Endothelial cell (in vitro differentiated cells): ENCODE measurements at places on chromosomes 2 and 18. TPM values are rescaled to one million over a fixed set of nuclear protein-coding genes. Genes with fewer than 3 reads are reported as not detected.

- peaks cover 4% of the 10 kb centered on the region for H3K27me3 ChIP-seq
- peaks cover 39% of the 10 kb centered on the region for H3K4me1 ChIP-seq
- H3K27ac ChIP-seq, result no peak overlapping the region
- DNase-seq, result no peak
- no peak overlapping the region for H3K4me3 ChIP-seq
Measured at GRCh38 chr2:152497481-152498052, 162.6 kb downstream of the FMNL2 start.

- no peak for DNase-seq
- no peak overlapping the region for H3K4me3 ChIP-seq
- H3K4me1 ChIP-seq, result peaks cover 38% of the 10 kb centered on the region
- H3K27ac ChIP-seq, result no peak overlapping the region
Measured at GRCh38 chr18:36181441-36181840, 5.9 kb upstream of the MOCOS start.

- no peak for DNase-seq
- no peaks in the 10 kb centered on the region for H3K27me3 ChIP-seq
- no peaks in the 10 kb centered on the region for H3K4me1 ChIP-seq
- H3K4me3 ChIP-seq, result no peak overlapping the region
- no peaks in the 10 kb centered on the region for H3K36me3 ChIP-seq
- H3K27ac ChIP-seq, result no peak overlapping the region
Measured at GRCh38 chr2:47239119-47239969, 84.2 kb upstream of the STPG4 start.

- no peak for DNase-seq
- peaks cover 6% of the 10 kb centered on the region for H3K27me3 ChIP-seq
- H3K4me3 ChIP-seq, result no peak overlapping the region
- no peaks in the 10 kb centered on the region for H3K36me3 ChIP-seq
- no peak overlapping the region for H3K27ac ChIP-seq
- peaks cover 5% of the 10 kb centered on the region for H3K4me1 ChIP-seq
Measured at GRCh38 chr2:226766352-226767055, 33.1 kb downstream of the IRS1 start.

DNA sequence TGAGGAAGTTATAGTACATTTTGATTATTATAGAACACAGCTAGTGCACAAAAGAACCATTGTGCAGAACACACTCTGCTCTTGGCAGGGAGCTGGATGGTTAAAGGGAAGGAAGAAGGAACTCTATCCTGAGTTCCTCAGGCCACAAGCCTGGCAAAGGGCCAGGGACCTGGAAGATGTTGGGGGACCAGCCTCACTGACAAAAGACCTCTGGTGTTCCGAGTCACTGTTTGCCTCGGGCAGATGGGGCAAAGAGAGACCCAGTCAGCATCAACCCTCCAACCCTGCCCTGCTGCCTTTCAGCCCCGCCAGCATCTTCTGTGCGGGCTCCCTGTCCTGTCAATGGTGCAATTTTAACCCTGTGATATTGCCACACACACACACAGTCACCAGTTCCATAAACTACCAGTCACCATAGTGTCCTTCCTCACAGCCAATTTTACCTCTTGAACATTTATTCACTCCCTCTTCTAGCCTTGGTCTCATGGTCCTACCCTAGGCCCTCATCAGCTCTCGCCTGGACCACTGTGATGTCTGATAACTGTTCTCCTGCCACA, 21.9 kb downstream of the NEMP2 start:
- H3K4me1 ChIP-seq, result no peaks in the 10 kb centered on the region
- no peak overlapping the region for H3K4me3 ChIP-seq
- no peak for DNase-seq
- H3K27me3 ChIP-seq, result peaks cover 3% of the 10 kb centered on the region
- H3K36me3 ChIP-seq, result no peaks in the 10 kb centered on the region

DNA sequence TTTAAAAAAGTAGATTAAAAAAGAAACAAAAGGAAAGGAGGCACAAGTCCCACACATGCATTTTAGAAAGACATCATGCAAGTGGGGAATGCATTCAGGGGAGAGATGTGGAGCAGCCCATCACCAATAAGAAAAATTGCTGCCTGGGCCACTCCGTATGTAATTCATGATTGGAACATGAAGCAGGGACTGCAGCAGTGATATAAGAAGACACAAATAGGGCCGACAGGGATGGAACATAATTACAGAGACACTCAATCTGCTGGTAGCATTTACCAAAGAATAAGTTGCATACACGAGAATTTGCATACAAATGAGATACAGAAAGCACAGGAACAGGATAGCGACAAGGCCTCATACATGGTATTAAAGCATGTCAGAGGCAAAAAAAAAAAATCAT, 6.5 kb upstream of the AFF3 start:
- H3K4me1 ChIP-seq, result no peaks in the 10 kb centered on the region
- H3K27me3 ChIP-seq, result peaks cover 5% of the 10 kb centered on the region
- no peaks in the 10 kb centered on the region for H3K36me3 ChIP-seq
- H3K27ac ChIP-seq, result no peak overlapping the region
- no peak for DNase-seq

DNA sequence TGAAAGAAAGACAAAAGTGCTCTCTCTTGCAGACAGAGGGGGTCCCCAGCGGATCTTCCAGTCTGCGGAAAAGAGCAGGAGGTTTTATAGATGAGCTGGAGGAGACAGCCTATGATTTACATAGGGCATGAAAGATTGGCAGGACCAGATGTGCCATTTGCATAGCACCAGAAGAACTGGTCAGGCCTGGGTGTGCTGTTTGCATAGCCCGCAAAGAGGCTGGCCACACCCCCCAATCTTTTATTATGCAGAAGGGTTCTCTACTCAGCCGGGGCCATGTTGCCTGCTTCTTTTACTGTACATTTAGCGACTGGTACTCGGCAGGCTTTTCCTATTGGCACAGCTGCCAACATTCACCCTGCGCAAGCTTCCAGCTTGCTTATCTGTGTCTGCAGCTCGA, 317.6 kb downstream of the GALR1 start:
- peaks cover 2% of the 10 kb centered on the region for H3K27me3 ChIP-seq
- H3K4me3 ChIP-seq, result no peak overlapping the region
- no peak for DNase-seq

The DNAH6 gene
- total RNA-seq, result 7.8 TPM

- peaks cover 33% of the 10 kb centered on the region for H3K4me1 ChIP-seq
- H3K27me3 ChIP-seq, result peaks cover 2% of the 10 kb centered on the region
- no peak overlapping the region for H3K27ac ChIP-seq
- no peak for DNase-seq
- H3K36me3 ChIP-seq, result no peaks in the 10 kb centered on the region
Measured at GRCh38 chr2:128756365-128756717, 437.7 kb upstream of the HS6ST1 start.

The KCNG2 gene
- 0.56 TPM for total RNA-seq
